Transverse colon (tissue), 4 donors: ENCODE measurements at places on chromosomes 12 and 14. TPM values are rescaled to one million over a fixed set of nuclear protein-coding genes. Genes with fewer than 3 reads are reported as not detected.

DNA sequence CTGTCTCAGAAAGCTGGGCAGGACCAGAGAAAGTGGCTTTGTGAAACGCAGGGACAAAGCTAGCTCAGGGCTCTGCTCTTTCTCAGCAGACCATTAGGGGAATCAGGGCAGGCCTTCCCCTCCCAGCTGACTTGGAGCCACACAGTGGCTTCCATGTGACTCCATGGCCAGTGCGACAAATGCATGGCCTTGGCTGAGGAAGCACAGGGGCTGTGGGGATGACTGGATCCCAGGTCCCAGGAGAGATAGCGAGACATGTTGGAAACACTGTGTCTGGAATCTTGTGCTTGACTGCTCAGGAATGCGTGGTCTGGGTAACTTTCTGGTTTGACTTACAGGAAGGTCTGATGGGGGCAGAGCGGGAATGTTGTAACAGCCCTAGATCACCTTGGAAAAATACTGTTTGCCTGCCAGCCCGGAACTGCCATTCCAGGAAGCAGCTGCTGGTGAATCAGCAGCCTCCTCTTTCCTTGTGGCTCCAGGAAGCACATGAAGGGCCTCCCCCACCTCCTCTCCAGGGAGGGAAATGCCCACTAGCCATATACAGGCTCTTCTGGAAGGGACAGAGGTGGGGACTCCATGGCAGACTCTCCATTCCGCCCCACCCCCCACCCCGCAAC is 133.5 kb upstream of the HIF1A start:
- H3K4me3 ChIP-seq, result no peak overlapping the region
- peak overlapping the region; percentile 73 for H3K27ac ChIP-seq
- peak; percentile 79 for DNase-seq
- H3K36me3 ChIP-seq, result no peaks in the 10 kb centered on the region
- H3K27me3 ChIP-seq, result no peaks in the 10 kb centered on the region

DNA sequence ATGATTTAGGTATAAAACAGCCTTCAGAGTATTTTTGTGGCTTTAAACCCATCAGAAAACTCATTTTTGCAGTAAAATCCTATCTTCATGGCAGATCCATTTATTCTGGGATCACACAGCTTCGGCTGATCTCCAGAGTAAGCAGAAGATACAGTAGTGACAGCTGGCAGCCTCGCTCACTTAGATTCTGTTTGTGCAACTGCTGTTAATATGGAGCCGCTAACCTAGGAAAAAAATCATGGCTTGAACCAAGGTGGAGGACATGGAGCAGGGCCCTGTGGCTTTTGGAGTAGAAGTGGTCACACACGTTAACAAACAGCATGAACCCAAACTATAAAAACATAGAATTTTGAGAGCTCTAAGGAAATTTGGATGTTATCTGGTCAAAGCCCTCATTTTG is 137.2 kb upstream of the ARHGAP5 start:
- H3K27ac ChIP-seq, result no peak overlapping the region
- no peaks in the 10 kb centered on the region for H3K36me3 ChIP-seq
- H3K4me3 ChIP-seq, result no peak overlapping the region
- H3K27me3 ChIP-seq, result no peaks in the 10 kb centered on the region
- no peak for DNase-seq
- H3K4me1 ChIP-seq, result peaks cover 30% of the 10 kb centered on the region

GRCh38 chr12:127238107-127238506 is 1028.9 kb upstream of the TMEM132C start:
- H3K4me3 ChIP-seq, result no peak overlapping the region
- H3K4me1 ChIP-seq, result no peaks in the 10 kb centered on the region
- no peaks in the 10 kb centered on the region for H3K36me3 ChIP-seq
- no peaks in the 10 kb centered on the region for H3K27me3 ChIP-seq

GRCh38 chr12:2298556-2299200 is 245.9 kb downstream of the CACNA1C start:
- H3K27me3 ChIP-seq, result no peaks in the 10 kb centered on the region
- peaks cover 17% of the 10 kb centered on the region for H3K4me1 ChIP-seq
- no peak for DNase-seq
- no peak overlapping the region for H3K27ac ChIP-seq

- H3K4me3 ChIP-seq, result no peak overlapping the region
- no peak overlapping the region for H3K27ac ChIP-seq
- no peaks in the 10 kb centered on the region for H3K36me3 ChIP-seq
- H3K4me1 ChIP-seq, result no peaks in the 10 kb centered on the region
- no peak for DNase-seq
Observed at GRCh38 chr14:88164906-88165534, 158.0 kb downstream of the KCNK10 start.

DNA sequence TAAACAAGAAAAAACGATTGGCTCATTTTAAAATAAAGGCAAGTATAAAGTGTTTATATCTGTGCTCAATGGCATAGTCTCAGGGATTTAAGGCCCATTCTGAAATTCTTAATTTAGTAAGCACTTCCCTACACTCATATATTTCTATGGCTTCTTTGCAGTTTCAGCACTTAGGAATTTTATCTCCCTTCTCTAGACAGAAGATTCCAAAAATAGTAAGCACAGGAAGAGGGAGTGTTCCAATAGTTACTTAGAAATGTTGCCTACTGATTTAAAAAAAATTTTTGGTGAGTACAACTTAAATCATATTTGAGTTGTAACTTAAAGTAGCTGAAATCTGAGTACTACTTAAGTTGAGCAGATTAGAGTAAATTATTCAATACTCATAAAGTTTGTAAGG is 19.8 kb downstream of the INSM2 start:
- no peaks in the 10 kb centered on the region for H3K36me3 ChIP-seq
- no peak for DNase-seq
- H3K4me3 ChIP-seq, result no peak overlapping the region
- no peaks in the 10 kb centered on the region for H3K27me3 ChIP-seq
- no peaks in the 10 kb centered on the region for H3K4me1 ChIP-seq

DNA sequence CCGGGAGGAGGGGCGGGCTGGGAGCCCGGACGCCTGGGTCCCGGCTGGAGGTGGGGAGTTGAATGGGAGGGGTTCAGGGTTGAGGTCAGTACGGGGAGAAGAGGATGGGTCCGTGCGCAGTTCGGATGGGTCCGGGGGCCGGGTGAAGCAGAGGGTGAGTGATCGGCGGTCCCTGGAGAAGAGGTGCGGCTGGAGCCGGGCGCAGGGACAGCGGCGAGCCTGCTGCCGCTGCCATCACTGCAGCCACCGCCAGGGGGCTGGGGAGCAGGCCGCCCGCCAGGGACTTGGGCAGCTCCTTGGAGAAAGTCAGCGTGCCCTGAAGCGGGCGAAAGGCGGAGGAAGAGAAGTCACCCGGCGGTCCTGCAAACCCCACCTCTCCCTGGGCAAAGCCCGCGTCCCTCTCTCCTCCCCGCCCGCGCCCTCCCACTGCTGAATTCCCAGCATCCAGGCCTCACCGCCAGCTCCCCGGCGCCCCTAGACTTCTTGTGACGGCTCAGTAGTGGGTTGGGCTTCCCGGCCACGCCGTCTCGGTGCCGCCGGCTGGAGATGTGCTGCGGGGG is 6.0 kb upstream of the GPR84 start:
- H3K27ac ChIP-seq, result peak overlapping the region; percentile 63
- peak overlapping the region; percentile 26 for H3K4me3 ChIP-seq
- H3K27me3 ChIP-seq, result no peaks in the 10 kb centered on the region
- DNase-seq, result peak; percentile 79
- no peaks in the 10 kb centered on the region for H3K36me3 ChIP-seq
- H3K4me1 ChIP-seq, result peaks cover 22% of the 10 kb centered on the region

DNA sequence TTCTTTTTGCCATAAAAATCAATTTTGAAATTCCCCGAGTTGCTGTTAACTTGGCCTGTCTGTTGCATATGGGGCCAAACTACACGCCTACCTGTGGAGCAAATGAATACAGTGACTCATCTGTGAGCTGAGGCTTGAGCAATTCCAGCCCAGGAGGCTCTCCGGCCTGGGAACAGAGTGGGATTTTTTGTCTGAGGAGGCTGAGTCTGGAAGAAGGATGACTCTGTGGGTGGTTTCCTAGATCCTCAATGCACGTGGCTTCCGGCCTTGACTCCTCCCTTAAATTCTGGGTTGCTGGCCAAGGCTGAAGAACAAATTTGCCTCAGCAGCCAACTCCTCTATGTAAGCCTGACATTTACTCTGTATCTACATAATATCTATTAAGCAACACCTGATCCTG is 124.1 kb downstream of the SSPN start:
- no peak overlapping the region for H3K27ac ChIP-seq
- H3K4me3 ChIP-seq, result no peak overlapping the region
- no peaks in the 10 kb centered on the region for H3K27me3 ChIP-seq
- no peaks in the 10 kb centered on the region for H3K4me1 ChIP-seq
- H3K36me3 ChIP-seq, result no peaks in the 10 kb centered on the region
- DNase-seq, result no peak

DNA sequence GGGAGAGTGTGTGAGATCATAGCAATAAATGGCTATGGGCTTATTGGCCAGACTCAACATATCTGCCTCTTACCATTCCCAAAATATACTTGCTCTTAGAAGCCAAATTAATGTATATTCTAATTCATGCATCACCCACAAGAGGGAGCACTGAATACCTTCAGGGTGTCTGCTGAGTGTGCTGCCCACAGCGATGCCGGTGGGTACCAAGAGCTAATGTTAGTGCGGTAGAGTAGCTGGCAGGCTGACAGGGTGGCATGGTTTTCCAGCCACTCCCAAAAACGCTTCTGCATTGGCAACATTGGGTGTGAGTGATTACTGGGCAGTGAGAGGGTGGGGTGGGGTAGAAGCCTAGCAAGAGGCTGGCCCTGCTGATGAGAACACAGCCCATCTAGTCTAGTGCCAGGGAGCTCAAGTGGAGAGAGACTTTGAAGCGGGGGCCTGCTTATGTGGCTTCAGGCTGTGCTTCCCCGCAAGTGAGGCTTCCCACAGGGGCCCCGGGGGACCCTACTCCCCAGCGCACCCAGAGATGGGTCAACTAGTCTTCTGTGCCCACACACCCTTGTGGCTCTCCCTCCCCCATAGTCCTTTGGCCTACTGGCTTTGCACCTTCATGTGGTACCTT is 9.2 kb upstream of the PLEKHD1 start:
- no peaks in the 10 kb centered on the region for H3K4me1 ChIP-seq
- H3K36me3 ChIP-seq, result no peaks in the 10 kb centered on the region
- no peak overlapping the region for H3K4me3 ChIP-seq
- no peaks in the 10 kb centered on the region for H3K27me3 ChIP-seq

DNA sequence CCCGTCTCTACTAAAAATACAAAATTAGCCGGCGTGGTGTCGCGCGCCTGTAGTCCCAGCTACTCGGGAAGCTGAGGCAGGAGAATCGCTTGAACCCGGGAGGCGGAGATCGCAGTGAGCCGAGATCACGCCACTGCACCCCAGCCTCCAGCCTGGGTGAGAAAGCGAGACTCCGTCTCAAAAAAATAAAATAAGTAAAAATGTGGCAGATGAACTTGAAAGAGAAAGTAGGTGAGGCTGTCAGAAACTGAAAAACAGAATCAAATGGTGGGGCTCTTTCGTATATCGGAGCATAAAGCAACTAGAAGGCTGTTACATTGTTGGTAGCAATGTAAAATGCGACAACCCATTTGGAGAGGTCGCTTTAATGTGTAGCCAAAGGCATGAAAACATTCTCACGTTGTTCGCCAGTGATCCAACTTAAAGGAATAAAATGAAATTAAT is 767 bp upstream of the CCNT1 start:
- H3K27me3 ChIP-seq, result no peaks in the 10 kb centered on the region
- no peak for DNase-seq
- H3K36me3 ChIP-seq, result no peaks in the 10 kb centered on the region

- peak overlapping the region; percentile 85 for H3K4me3 ChIP-seq
- no peak for DNase-seq
- no peaks in the 10 kb centered on the region for H3K27me3 ChIP-seq
Observed at GRCh38 chr14:35045798-35046047, 349 bp upstream of the FAM177A1 start.

GRCh38 chr12:47242426-47242825 is 162.7 kb upstream of the AMIGO2 start:
- no peak overlapping the region for H3K27ac ChIP-seq
- no peaks in the 10 kb centered on the region for H3K27me3 ChIP-seq
- H3K4me1 ChIP-seq, result no peaks in the 10 kb centered on the region
- no peak for DNase-seq

Gene RNASE1
- 96.7 TPM for total RNA-seq

Gene HNF1A
- 22.5 TPM for total RNA-seq

Gene AICDA
- not detected for total RNA-seq
